Stimulated activated CD4-positive, alpha-beta T cell treated with anti-CD3 and anti-CD28 coated beads, Interleukin-1b, Interleukin-23, amount 100 ng/mL, for 1 hour (primary cell): ENCODE measurements at places on chromosomes 7 and 10.

- no peak for DNase-seq
Observed at GRCh38 chr7:159022238-159022993, 122.3 kb downstream of the VIPR2 start.

GRCh38 chr7:97167176-97167575 lies 49.7 kb downstream of the SDHAF3 start:
- no peak for DNase-seq

GRCh38 chr10:106931159-106931852 lies 233.2 kb downstream of the SORCS1 start:
- DNase-seq = no peak

DNA sequence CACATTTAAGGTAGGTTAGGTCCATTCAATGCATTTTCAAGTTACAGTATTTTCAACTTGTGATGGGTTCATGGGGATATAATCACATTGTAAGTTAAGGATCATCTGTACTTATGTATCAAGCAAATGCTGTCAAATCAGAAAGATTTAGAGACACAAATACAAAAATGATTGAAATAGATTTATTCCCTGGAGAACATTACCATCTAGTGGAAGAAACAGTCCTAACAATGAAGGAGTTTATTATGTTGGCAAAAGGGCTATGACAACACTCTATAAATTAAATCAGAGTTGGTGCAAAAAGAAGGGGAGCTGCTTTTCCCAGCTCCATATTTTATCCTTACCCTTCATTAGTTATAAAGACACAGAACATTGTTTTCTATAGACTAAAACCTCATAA lies 69.0 kb downstream of the PRSS58 start:
- no peak for DNase-seq

DNA sequence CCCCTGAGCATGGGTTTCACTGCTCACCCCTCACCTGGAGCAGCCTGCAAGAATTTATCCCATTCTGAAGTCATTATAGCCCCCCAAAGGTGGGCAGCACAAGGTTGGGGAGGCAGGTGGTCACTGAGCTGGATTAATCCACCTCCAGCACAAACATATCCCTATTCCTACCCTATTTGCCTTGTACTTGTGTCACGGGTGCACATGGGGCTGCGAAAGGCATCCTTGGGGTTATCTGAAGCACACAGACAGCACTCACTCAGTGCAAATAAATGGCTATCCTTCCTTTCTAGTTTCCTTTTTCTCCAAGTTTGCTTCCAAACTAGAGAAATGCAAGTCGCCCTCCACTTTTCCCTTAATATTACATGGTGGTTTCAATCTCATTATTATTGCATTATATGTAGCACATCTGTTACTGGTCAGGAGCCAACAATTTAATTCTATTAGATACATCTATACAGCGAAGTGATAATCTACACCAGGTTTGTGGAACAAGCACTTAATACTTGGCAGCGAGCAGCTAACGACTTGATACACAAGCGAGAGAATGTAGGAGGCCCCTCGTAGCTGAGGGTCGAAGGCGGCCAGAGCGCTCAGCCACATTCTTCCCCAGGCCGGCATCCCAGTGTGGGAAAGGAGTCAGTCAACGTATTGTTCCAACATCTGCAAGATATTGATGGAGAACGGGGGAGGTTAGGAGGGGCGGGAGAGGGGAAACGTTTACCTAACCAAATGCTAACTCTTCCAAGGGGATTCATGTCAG lies 121.3 kb upstream of the HABP2 start:
- DNase-seq = no peak

GRCh38 chr7:157613575-157614322 lies 276.9 kb downstream of the DNAJB6 start:
- no peak for DNase-seq

DNA sequence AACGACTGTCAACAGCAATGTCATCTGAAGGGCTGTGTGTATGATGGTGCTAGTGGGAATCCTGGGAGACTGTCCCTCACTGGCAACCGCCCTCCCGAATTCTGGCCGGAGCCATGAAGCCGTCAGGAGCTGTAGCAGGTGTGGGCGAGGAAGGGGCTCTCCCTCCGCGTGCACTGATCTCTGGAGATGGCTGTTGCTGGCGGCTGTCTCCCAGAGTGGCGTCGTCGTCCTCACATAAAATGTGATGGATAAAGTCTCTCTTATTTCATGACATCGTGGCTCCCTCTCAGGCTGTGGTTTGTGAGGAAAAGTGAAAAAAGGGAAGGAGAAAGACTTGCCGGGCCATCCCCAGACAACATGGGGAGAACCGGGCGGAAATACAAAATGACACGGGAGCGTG lies 216.5 kb downstream of the DNAJB6 start:
- no peak for DNase-seq

GRCh38 chr7:46421441-46422230 lies 500.6 kb upstream of the IGFBP3 start:
- no peak for DNase-seq

DNA sequence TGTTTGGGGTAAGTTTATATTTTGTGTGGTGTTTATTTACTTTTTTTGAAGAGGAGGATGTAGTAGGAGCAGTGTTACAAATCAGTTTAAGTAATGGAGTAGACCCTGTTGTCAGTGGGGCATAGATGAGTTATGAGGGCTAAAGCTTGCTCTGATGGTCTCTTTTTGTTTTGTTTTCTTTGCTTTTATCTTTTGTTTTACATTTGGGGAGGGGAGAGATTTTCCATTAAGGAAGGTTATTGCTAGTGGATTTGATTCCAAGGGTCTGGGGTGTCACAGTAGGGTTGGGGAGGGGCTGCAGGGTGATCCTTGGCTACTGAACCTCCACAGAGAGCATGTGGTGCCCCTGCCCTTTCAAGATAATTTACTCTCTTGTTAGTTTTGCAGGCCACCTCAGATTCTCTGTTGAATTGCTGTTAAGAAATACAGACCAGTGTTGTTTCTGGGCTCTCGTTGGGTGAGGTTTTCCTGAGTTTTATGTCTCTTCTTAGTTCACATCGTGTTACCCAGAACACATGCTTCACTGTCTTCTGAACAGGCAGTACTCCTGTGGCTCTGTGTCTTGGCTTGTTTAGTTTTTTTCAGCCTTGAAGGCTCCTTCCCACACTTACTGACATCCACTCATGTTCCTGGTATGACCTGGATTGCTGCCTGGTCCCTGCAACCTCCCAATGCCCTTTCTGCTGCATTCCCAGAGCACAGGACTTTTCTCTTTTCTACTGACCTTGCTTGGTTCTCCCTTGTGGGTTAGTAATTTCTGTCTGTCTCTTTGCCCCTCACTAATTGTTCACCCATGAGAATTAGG lies 4.2 kb downstream of the KIFBP start:
- no peak for DNase-seq

DNA sequence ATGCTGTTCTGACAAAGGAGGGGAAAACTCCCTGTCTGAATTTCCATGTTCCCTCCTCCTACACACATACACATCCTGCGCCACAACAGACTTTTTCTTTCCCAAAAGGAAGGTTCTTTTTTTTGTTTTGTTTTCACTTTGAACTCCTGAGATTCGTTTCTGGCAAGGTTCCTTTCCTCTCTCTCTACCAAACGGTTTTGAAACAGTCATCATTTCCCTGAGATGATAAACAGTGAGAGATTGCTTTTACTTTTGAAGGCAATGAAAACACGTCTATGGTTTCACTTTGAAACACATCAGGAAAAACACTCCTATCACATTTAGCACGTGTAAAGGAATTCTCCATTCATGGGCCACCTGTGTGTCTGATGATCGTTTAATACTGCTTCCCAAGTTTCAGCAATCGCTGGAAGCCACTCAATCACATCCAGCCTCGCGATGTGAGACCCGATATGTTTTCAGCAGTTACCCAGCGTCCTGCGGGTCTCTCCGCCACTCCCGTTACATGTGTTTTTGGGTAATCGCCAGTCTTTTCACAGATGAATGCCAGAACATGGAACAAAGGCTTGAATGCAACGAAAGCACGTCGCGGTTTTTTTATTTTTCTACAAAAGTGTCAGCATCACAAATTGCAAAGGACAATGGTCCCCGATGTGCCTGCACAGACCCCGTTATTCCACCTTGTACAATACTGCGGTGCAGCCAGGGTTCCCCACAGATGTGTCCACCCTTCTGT lies 62.8 kb upstream of the CUX1 start:
- no peak for DNase-seq

DNA sequence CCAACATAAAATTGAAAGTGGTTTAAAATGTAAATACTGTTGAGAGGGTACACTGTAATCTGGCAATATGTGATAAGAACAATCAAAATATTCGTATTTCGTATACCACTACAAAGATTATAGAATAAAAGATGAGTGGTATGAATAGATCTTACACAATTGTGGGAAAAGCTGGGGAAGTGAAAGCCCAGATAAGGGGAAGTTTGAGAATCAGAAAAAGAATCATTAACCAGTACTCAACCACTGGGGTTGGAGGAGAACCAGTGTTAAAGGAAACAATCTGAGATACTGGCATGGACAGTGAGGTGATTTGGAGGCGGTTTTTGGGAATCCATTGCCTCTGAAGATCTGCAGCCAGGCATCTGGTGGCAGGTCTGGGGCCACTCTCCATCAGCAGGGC lies 59.7 kb upstream of the CDK14 start:
- no peak for DNase-seq

GRCh38 chr10:78327778-78328591 lies 294.3 kb downstream of the RPS24 start:
- no peak for DNase-seq

DNA sequence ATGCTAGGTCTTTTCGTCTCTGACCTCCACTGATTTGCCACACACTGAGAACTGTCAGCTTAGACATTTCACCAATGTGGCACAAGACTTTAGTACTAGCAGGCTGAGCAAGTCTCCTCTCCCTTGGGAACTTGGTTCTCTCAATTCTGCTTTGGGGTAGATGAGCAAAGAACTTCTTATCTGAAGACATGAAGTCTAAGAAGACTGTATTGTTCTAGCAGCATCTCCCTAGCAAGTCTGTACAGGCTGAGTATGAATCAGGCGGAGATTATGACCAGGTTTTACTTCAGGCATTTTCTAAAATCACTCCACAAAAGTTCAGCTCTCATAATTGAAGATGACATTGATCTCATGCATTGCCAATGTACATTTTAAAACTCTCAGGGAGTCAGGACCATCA lies 23.8 kb upstream of the STN1 start:
- DNase-seq = no peak

GRCh38 chr7:41869091-41869490 lies 166.2 kb upstream of the INHBA start:
- no peak for DNase-seq
